ENCODE measurements at places on chromosomes 1 and 21. TPM values are rescaled to one million over a fixed set of nuclear protein-coding genes. Genes with fewer than 3 reads are reported as not detected.

- DNase-seq = no peak
Measured at GRCh38 chr1:116737855-116738321, 16.3 kb upstream of the CD2 start.

The RNPEP gene
- 74.5 TPM for polyA plus RNA-seq

The SPATA45 gene
- 0.75 TPM for polyA plus RNA-seq

DNA sequence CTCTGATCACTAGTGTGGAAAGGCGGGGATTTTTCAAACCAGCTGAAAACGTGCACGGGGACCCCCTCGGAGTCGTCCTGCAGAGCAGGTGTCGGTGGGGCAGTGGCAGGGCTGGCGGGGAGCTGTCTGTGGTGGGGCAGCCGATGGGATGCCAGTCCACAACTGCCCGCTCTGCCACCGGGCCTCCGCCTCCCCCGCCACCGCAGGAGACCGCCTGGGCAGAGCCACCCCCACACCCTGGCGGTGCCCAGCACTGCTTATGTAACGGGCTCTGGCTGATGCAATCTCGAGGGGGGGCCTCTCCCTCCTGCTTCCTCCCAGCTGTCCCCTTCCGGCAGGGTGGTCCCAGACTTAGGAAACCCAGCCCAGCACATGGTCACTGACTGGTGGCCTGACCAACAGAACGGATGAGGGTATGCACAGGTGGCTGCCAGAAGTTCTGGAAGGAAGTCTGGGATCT is 9.3 kb downstream of the CHD5 start:
- no peak for DNase-seq

DNA sequence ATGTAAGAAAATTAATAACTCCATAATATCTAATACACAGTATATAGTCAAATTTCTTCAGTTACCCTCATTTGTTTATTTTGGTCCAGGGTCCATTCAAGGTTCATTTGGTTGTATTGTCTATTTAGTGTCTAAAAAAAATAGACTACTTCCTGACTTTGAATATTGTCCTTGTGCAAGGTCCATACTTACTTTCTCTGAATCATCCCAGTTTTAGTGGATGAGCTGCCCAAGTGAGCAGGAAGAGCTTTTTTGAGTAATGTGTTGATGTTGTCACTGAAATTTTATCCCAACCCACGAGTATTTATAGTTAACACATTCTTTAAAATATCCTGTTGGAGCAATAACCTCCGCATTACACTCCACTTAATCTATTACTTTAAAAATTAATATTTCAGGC is 45.6 kb upstream of the FASLG start:
- no peak for DNase-seq

The LCE2B gene
- polyA plus RNA-seq = not detected

DNA sequence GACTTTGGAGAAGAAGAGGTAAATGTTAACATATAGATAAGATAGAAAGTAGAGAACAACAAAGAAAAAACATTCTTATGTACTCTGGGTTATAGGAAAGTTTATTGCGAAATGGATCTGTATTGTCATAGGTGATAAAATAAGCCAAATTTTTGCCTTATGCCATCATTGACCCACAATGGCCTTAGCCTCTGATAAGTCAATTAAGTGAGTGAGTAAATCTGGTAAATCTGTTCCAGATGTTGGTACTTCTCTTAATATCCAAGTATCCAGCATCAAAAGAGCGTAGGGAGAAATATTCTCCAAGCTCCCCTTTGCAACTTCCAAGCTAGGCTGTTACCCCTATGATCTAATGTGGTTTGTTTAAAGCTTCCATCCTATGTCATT is 38.3 kb upstream of the CLCA4 start:
- no peak for DNase-seq

DNA sequence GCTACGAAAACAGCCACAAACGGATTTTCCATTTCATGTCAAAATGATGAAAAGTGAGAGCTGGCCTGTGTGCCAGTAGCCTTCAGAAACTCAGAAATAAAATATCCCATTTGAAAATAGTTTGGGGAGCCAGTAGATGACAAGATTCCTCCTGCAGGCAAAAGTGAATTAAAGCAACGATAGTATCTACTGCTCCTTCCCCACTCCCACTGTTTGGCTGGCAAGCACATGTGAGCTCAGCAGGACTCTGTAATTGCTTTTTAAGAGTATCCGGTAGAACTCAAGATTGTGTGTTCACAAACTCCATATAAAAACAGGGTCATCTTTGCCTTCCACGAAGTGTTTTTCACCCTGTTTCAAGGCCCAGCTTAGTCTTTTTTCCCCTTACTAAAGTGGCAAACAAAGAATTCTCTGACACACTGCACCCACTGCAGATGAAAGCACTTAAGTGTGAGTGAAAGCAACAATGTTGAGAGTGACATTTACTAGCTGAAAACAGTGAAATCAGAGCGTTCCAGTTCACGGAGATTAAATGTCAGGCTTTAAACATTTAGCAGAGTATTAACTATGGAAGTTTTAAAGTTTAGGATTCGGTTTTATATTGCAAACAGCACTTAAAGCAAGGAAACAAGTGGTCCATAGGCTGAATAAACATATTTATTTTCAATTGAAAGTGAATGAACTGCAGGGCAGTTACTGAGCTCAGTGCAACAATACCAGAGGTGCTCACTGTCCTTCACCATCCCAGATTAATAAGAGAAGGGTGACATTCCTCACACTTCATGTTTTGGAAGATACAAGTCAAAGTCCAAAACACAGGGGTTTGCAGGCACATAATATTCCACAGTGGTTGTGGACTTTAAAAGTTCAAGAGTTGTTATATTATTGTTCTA is 70.0 kb downstream of the ALG14 start:
- peak; percentile 54 for DNase-seq

The ATAD3C gene
- 1.7 TPM for polyA plus RNA-seq

- no peak for DNase-seq
Measured at GRCh38 chr1:97907886-97908285, 12.9 kb downstream of the DPYD start.

DNA sequence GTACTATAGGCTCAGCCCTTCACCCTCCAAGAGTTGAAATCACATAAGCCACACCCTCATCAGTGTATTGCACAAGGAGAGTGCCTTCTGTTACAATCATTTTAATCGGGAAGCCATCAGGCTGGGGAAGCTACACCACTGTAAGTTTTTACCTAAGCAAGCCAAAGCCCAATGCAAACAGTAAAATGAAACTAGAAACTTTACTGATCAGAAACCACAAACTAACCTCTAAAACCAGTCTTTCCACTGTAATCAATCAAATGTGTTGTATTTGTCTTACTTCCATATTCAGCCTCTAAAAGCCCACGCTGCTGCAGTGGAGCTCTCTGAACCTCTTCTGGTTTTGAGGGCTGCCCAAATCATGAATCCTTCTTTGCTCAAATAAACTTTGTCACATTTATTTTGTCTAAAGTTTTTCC is 26.2 kb downstream of the CAPN8 start:
- DNase-seq = no peak

DNA sequence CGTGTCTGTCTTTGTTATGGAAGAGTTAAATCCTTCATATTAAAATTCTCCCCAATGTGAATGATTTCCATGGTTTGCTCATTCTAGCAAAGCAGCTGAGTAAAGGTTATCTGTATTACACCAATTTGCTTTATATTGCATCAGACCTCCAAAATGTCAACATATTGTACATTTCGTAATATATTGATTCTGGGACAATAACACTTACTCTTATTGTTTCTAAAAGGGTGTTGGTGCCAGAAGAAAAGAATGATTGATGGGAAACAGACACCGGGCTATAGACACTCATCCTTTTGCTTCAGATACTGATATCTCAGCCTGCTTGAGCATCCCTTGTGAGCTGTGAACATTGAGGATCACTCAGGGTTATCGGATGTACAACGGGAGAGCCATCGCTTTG is 7.0 kb downstream of the NTNG1 start:
- no peak for DNase-seq

GRCh38 chr1:21939650-21940374 is 2.7 kb upstream of the HSPG2 start:
- DNase-seq = peak; percentile 77

The SPRR3 gene
- not detected for polyA plus RNA-seq

The RHD gene
- polyA plus RNA-seq = 2.1 TPM

The GJC2 gene
- 0.42 TPM for polyA plus RNA-seq

GRCh38 chr21:42941696-42942085 is 16.3 kb upstream of the ERVH48-1 start:
- no peak for DNase-seq

The VWA1 gene
- 36.0 TPM for polyA plus RNA-seq

The ATP6V1G3 gene
- 3.2 TPM for polyA plus RNA-seq

DNA sequence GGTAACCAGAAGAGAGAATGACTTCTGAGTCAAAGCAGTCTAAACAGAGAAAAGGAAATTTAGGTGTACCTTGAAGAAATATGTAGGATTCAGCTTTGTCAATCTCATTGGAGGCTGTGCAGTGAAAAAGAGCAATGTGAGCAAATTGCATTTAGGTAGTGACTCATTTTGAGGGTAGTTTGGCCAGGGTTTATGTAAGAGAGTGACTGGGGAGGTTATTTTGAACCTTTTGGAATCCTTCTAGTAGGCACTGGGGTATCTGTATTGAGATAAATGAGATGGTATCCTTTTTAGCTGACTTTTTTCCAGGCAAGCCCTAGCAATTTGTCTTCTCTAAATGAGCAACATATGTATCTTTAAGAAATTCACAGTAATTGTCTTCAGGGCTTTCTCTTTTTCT is 95.9 kb downstream of the DISP1 start:
- no peak for DNase-seq

The E2F2 gene
- 5.9 TPM for polyA plus RNA-seq

GRCh38 chr1:31607360-31607759 is 10.1 kb upstream of the HCRTR1 start:
- DNase-seq = no peak

DNA sequence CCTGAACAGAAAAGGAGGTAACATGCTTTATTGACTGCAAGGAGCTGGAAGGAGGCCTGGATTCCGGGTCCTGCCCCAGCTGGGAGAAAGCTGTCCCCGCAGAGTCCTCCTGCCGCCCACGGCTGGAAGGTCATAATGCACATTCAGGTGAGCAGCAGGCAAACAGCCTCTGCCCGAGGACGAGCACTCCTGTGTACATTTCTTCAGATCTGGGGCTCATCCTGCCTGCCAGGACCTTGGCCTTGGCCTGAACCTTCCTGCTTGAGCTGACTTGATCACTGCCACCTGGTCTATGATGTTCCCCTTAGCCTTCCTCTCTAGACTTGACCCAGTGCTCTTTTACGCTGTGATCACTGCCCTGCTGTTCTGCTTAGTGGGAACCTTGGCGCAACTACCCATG is 17.9 kb upstream of the ZNF436 start:
- no peak for DNase-seq

The ETNK2 gene
- polyA plus RNA-seq = 26.8 TPM

- no peak for DNase-seq
Measured at GRCh38 chr1:55329808-55330432, 114.8 kb upstream of the USP24 start.

- DNase-seq = no peak
Measured at GRCh38 chr1:31221072-31221471, 18.6 kb downstream of the NKAIN1 start.

DNA sequence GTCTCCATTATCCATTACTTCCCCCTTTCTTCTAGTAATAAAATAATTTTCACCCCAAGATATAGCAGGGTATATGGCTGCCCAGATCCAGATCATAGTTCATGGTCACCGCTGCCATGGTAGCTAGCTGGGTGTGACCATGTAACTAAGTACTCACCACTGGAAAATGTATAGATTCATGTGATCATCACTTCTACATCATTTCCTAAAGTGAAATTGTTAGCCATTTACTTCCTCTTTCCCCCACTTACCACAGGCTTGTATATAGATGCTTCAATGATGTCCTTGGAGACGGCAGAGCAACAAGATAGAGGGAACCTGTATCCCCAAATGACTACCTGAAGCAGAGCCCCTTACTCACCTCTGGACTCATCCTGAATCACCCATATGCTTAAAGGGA is 22.7 kb upstream of the EYA3 start:
- no peak for DNase-seq

DNA sequence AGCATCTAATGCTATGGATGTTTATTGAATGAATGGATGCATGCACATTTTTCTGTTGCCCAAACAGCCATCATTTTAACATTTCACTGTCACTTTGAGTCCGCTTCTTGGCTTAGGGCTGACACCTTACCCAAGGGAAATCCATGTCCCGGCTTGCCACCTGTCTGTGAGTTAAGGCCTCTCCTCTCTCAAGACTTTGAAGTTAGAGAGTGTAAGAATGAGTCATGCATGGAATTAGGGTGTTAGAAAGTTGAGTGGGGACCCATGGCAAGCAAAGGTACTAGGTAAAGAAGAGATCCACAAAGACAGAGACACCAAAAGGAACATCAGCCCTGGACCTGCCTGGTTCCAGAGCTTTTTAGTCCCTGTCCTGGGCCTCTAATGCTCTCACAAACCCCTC is 35.1 kb downstream of the ATP1A1 start:
- DNase-seq = no peak

GRCh38 chr1:30733493-30733892 is 10.1 kb upstream of the MATN1 start:
- DNase-seq = no peak

The NEGR1 gene
- 4.9 TPM for polyA plus RNA-seq

The CELA2A gene
- polyA plus RNA-seq = 0.70 TPM

DNA sequence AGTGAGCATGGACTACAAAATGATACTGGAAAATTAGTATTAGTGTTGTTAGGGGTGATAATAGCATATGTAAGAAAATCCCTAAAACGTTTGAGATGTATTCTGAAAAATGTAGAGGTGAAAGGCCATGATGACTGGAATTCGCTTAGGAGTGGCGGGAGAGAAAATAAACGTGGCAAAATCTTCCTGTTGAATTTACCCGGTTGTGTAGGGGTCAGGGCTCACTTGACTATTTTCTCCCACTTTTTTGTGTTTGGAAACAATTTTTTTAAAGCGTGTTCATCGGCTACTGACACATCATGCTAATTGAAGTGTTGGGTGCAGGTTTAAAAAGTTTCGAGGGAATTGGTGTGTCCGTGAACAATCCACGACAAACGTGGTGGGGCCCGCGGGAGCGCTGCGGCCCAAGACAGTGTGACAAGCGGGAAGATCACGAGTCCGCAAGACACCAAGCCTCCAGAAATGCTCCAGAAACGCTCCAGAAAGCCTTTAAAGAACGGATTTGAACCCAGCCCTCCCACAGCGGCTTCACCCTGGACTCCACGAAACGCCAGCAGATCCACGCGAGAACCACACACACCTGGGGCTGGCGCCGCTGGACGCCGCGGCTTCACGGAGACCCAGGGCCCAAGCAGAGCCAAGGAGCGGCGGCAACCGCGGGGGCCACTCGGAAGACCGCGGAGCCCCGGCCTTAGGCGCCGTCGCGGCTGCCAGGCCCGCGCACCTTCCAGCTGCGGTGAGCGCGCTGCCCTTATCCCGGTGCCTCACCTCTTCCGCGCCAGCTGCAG is 573 bp downstream of the PSMG1 start:
- DNase-seq = peak; percentile 30

The BGLAP gene
- polyA plus RNA-seq = 4.8 TPM

- DNase-seq = peak; percentile 95
Measured at GRCh38 chr1:113978863-113979702, at the start of gene OLFML3. Gene OLFML3 (plus strand): TSS chr1:113979474. CDS start chr1:113979517, 43 bp downstream.

GRCh38 chr21:28421716-28422524 is 570.8 kb downstream of the LTN1 start:
- no peak for DNase-seq

The YOD1 gene
- 16.3 TPM for polyA plus RNA-seq

The ARHGAP29 gene
- polyA plus RNA-seq = 96.2 TPM

- no peak for DNase-seq
Measured at GRCh38 chr1:37473431-37474045, 842 bp upstream of the ZC3H12A start.

The SPRR1B gene
- not detected for polyA plus RNA-seq

The WNT3A gene
- polyA plus RNA-seq = 0.07 TPM

GRCh38 chr1:61132645-61133334 is 50.4 kb downstream of the NFIA start:
- no peak for DNase-seq
